Mesendoderm (in vitro differentiated cells): ENCODE measurements at places on chromosomes 5 and 9.

GRCh38 chr9:135971111-135971766 lies 10.1 kb upstream of the UBAC1 start:
- no peak for DNase-seq

- DNase-seq = no peak
Measured at GRCh38 chr9:130998597-130999244, 10.3 kb upstream of the LAMC3 start.

- DNase-seq = no peak
Measured at GRCh38 chr5:147779694-147780093, 2.8 kb downstream of the JAKMIP2 start.

DNA sequence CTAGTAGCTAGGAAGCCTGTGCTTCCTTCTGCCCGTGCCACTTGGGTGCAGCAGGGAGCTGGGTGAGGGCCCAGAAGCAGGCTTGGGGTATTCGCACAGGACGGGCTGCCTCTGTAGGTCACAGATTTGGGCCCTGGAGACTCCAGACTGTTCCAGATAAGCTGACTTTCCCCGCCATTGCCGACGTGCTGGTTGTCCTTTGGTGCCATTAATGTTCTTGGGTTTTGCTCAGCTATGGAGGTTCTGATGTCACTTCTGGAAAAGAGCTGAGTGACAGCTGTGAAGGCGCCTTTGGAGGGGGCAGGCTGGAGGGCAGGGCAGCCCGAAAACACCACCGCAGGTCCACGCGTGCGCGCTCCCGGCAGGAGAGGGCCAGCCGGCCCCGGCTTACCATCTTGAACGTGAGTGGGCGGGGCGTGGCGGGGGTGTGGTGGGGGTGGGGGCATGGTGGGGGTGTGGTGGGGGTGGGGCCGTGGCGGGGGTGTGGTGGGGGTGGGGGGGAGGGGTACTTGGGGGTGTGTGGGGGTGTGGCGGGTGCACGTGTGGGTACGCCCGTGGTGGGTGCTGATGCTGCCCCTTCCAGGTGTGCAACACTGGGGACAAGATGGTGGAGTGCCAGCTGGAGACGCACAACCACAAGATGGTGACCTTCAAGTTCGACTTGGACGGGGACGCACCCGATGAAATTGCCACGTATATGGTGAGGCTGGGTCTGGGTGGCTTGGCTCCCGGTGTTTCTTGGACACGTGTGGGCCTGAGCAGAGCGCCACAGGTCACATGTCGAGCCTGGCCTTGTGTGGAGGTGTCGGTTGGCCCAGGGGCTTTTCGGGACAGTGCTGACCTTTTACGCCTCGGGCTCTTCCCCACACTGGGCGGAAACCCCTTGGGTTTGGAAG lies 79.6 kb downstream of the WNK2 start:
- no peak for DNase-seq

GRCh38 chr9:2016408-2017330 lies 1.5 kb downstream of the SMARCA2 start:
- DNase-seq = peak; percentile 76

- DNase-seq = no peak
Measured at GRCh38 chr5:11378461-11378860, 525.8 kb downstream of the CTNND2 start.

DNA sequence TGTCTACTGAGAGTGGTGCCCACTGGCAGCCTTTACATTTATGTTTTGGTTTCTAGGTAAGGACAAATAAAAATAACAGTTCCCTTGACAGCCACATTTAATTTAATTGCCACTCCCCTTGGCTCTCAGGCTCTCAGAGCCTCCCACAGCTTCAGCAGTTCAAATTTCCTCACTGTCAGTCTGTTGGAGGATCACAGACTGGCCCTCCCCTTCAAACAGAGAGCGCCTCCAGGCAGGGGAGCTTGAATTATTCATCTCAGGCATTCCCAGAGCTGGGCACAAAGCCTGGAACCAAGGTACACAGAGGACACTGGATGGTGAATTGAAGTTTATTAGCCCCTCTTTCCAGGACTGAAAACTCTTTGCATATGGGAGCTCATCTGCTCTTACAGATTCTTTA lies 407.7 kb downstream of the SPOCK1 start:
- DNase-seq = peak; percentile 65

DNA sequence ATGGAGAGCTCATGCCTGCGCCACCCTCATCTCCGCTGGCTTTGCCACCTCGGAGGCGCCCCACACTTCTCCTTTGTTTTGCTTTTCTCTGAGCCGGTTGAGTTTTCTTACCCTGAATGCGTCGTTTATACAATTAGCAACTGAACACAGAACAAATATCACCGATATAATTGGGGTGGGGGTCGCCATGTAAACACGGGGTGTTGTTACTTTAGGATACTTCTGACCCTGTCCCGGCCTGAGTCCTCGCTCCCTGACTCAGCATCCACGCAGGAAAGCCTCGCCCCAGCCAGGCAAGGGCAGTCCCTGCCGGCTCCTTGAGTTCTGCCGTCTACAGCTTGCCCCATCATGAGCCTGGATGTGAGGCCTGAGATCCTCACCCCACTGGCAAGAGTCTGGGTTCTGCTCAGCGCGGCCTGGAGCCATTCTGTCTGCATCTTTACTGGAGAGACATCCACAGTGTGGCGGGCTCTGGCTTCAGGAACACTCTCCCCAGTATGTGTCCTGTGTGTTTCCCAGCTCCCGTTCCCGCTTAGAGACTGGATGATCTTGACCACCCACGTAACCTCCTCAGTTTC lies 5.5 kb downstream of the NKX2-5 start:
- DNase-seq = no peak

DNA sequence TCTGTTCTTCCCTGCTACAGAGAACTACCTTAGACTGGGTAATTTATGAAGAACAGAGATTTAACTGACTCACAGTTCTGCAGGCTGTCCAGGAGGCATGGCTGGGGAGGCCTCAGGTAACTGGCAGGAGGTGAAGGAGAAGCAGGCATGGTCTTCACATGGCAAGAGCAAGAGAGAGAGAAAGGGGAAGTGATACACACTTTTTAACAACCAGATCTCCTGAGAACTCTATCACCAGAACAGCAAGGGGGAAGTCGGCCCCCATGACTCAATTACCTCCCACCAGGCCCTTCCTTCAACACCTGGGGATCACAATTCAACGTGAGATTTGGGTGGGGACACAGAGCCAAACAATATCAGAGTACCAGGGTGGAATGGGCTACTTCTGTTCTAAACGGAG lies 766.8 kb downstream of the TLE1 start:
- no peak for DNase-seq

DNA sequence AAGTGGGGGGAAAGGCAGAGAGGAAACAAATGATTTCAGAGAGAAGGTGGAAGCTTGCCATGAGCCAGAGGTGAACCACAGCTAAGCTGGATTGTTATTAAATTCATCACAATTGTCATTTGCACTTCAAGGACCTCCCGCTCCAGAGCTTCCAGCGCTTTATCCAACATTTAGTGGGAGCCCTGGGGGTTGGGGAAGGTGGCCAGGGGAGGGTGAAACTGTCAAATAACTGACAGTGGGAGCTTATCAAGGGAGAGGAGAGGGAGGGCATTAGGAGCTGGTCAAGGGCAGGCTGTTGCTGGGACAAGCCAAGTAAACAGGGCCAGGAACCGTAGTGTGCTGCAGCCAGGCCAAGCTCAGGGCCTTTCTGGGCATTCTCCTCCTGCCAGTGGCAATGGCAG lies 71.5 kb downstream of the SIL1 start:
- DNase-seq = no peak

DNA sequence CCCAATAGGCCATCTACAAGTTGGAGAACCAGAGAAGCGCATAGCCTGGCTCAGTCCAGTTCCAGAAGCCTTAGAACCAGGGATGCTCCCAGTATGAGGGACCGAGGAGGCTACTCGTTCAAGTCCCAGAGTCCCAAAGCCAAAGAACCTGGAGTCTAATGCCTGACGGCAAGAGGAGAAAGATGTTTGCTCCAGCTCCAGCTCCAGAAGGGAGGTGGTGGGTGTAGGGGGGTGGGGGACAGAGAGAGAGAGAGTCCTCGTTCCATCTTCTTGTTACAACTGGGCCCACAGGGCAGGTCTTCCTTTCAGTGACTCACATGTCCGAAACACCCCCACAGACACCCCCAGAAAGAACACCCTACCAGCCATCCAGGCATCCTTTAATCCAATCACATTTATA lies 63.9 kb downstream of the SEC61B start:
- no peak for DNase-seq

DNA sequence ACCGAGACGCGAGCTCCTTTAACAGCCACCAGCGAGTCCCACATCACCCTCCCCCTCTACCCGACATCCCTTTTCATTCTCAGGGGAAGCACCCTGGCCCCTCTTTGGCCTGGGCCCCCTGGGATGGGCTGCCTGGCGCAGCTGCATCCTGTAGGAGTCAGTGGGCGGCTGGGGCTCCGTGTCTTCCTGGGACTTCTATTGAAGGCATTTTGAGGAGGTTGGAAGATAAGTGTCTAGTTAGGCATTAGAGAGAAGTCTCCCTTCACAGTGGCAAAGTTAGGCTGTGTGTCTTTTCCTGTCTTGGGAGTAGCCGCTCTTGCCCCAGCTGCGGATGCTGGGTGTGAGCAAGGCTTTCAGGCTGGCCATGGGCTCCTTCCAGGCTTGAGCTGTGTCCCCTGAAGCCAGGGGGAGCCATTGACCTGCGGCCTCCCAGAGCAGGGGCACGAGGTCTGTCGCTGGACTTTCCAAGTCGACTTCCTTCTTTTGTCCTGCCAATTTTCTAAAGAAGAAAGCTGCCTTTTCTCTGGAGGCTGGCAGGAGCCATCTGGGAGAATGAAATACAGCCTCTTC lies 18.6 kb upstream of the NKD2 start:
- peak; percentile 54 for DNase-seq

DNA sequence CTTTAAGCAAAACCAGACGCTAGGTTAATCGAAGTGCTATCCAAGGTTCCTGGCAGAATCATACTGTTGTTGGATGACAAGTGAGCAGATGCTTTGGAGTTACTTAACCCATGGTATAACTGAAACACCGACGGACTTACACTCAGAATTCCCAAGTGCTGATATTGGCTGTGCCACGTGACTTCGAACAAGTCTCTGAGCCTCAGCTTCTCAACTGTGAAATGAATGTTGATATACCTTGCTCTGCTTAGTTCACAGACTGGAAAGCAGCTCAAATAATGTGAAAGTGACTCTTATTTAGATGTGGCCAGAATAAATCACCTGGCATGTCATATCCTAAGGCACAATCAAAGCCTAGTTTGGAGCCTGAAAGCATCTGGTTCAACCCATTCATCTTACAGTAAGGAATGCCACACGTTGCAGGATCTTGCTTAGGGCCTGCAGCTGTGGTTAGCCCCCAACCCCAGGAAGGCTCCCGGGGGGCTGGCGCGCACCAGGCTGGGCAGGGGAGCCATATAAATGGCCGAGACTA lies 759 bp downstream of the GEMIN5 start:
- no peak for DNase-seq

- DNase-seq = peak; percentile 53
Measured at GRCh38 chr5:124906339-124907097, 160.1 kb upstream of the ZNF608 start.

GRCh38 chr5:97297063-97297703 lies 114.1 kb upstream of the RIOK2 start:
- DNase-seq = peak; percentile 91

- no peak for DNase-seq
Measured at GRCh38 chr9:36960575-36960955, 73.5 kb downstream of the PAX5 start.

DNA sequence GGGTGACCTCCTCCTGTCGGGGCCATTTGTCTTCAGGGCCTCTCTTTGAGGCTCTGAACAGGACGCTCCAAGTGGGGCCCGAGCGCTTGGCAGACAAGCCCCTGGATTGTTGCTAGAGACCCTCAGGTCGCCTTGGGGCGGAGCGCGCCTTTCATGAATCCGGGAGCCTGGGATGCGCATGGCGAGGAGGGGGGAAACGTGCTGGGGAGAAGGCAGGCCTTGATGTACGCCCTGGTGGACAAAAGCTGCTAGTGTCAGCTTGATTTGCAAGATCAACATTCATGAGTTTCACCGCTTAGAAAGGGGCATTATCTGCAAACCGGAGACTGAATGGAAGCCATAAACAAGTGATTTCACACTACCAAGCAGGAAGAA lies 226.3 kb downstream of the SMARCA2 start:
- peak; percentile 98 for DNase-seq

DNA sequence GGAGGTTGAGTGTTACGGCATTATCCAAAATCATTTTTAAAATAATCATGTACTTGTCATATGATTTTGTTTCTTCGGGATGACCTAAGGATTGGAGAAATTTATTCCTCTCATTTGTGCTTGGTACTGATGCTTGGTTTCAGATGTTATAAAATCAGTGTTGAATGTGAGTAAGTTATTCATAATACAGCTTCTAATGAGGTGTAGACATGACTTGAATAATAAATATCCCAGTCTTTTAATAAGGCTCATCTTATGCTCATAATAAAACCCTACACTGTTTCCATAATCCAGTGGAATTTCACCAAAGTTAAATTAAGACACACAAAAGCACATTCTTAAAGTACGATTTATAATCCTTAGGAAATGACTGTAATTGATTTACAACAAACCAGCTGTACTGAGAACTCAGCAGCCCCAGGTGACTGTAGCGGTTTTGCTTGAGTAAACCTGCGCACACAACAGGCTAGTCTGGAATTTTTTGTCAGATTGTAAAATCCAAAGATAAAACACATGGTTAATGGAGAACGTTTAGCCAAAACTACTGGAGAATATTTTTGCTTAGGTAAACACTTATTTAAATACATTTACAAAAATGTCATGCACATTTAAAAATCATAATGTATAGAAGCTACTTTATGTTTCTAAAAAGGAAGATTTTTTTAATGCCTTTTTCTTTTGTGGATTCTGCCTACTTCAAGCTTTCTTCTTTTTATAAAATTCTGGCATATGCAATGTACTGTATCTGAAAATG lies 609.8 kb upstream of the GRAMD2B start:
- no peak for DNase-seq

DNA sequence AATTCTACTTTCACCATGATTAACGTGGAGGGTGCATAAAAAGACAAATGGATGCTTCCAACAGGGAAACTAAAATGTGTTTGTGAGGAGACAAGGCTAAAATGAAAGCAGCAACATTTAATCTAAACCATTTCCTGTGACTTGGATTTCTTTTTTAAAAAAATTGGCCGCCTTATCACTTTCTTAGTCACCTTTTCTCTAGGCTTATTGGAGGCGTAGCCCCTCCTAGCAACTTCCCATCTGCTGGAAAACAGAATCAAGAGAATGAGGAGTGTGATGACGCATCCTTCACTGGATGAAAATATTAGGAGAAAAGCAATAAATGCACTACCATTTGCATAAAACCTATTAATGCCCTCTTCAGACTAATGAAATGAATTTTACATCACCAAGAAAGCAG lies 791 bp upstream of the GPR150 start:
- no peak for DNase-seq

GRCh38 chr9:93592643-93593021 lies 16.2 kb downstream of the PHF2 start:
- peak; percentile 86 for DNase-seq
